Left forelimb (tissue), 1 donor: ENCODE measurements at places on chromosomes 7 and 10.

DNA sequence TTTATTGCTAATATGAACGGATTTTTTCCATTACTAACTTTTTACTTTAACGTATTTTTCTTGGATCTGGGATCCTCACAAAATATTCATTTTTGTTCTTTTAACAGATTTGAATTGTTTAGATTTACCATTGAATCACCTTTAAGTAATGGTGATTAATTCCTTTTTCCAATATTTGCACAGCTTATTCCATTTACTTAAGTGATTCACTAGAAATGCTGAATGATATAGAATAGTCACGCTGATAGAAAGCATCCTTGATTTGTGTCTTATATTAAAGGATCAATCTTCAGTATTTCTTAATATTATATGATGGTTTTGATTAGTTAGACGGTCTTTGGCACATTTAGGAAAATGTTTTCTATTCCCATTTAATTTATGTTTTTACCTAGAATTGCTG, 116.4 kb upstream of the LRRTM3 start:
- DNase-seq, result no peak

GRCh38 chr10:47179291-47179647, 120.7 kb upstream of the GDF10 start:
- no peak for DNase-seq

DNA sequence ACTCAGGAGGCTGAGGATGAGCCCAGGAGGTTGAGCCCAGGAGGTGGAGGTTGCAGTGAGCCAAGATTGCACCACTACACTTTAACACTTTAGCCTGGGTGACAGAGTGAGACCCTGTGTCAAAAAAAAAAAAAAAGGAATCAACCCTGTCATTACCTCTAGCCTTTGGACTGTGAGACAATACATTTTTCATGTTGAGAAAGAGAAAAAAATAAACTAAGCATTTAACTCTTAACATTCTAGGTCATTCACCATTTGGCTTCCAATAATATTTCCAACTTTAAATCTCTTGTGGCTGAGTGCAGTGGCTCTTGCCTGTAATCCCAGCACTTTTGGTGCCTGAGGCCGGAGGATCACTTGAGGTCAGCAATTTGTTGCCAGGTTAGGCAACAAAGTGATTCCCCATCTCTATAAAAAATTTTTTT, 41.9 kb upstream of the TPST1 start:
- no peak for DNase-seq

DNA sequence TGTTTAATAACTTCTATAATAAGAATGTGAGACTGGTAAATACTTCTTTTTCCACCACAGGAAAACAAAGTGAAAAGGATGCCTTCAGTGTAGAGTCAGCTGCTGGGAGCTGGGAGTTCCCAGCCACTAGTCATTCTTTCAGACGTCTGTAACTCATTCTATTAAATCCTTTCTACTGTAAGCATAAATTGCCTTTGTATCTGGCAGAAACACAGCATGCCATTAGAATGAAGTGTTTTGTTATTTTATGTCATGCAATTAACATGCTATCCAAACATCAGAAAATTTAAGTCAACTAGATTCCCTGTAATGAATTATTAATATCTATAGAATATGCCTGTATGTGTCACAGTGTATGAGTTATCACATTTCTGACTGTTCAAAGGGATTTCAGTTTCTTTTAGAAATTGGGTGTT, 14.3 kb downstream of the BPGM start:
- no peak for DNase-seq

GRCh38 chr10:51204701-51205100, 130.4 kb downstream of the PRKG1 start:
- DNase-seq, result no peak

GRCh38 chr10:26721561-26721960, 24.1 kb downstream of the PDSS1 start:
- DNase-seq, result no peak

GRCh38 chr7:9082203-9082602, 648.8 kb downstream of the NXPH1 start:
- no peak for DNase-seq

GRCh38 chr7:80637911-80638765, at the start of gene CD36:
TSS of gene CD36 (plus strand) at chr7:80638642. CDS start at chr7:80646741, 8,099 bp downstream.
- no peak for DNase-seq

GRCh38 chr10:76971547-76972170, 665.9 kb downstream of the KCNMA1 start:
- DNase-seq, result no peak

DNA sequence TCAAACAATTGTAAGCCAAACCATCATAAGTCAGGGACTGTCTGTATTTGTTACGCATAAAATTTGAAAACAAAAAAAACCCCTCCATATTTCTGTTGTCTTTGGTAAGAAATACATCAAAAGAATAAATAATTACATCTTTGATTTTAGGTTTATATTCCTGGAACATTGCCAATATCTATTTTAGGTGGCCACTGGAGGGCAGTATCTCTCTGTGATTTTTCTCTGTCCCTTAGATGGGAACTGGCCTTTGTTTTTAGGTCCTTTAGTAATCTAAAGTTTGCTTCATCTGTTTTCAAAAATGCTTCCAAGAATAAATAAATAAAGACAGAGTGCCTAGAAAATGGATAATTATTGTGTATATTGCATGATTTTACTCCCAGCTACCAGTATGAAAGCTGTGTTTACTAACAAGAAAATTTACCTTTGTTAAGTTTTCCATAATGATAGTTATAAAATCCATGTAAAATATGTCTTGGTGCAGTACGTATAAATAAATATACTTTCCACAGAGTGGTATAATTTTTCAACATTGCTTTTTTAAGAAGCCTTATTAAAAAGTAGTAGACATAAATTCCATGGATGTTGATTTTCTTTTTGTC, 64.2 kb downstream of the PHYHIPL start:
- no peak for DNase-seq

DNA sequence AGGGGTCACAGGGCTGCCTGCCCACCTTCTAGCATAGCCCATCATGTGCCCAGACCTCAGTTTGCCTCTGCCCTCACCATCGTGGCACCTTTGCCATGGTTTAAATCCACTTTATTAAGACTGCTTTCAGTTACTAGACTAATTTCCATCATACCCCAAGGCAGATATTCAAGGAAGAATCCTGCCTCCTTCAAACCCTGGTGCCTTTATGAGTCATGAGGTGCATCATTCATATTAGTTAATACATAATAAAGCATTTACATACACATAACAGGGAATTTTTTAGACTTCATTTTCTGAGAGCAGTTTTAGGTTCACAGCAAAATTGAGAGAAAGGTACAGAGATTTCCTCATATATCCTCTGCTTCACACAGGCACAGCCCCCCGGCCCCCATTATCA, 62.8 kb downstream of the CXCL12 start:
- no peak for DNase-seq

DNA sequence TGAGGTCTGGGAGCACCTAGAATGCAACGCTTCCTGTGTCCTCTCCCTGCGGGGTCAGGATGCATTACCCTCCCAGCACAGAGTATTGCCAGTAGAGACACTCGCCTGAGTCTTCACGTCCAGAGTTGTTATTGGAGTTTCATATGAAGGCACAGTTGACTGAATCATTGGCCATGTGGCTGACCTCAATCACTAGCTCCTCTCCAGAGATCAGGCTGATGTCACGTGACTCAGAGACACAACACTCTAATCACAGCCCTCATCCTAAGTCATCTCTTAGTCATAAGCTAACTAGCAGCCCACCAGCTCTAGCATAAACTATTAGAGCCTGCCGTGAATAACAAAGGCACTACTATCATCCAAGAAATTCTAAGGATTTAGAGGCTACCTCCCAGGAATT, 107.8 kb downstream of the HECW1 start:
- DNase-seq, result no peak

GRCh38 chr7:134690614-134691504, 44.2 kb downstream of the BPGM start:
- no peak for DNase-seq
